Neural crest cell (in vitro differentiated cells): ENCODE measurements at places on chromosomes 4 and X. TPM values are rescaled to one million over a fixed set of nuclear protein-coding genes. Genes with fewer than 3 reads are reported as not detected.

Gene KIF4A
- total RNA-seq: 57.8 and 58.5 TPM in 2 replicates

Gene ADAM29
- total RNA-seq: not detected in 2 replicates

Gene STATH
- not detected in 2 replicates for total RNA-seq

Gene GPR82
- total RNA-seq: not detected in 2 replicates
